ENCODE measurements at places on chromosomes 4 and X. TPM values are rescaled to one million over a fixed set of nuclear protein-coding genes. Genes with fewer than 3 reads are reported as not detected.

GRCh38 chr4:44194365-44194764, 254.2 kb downstream of the KCTD8 start:
- no peak for DNase-seq

- no peak for DNase-seq
Measured at GRCh38 chr4:7183161-7183560, 9.2 kb upstream of the SORCS2 start.

DNA sequence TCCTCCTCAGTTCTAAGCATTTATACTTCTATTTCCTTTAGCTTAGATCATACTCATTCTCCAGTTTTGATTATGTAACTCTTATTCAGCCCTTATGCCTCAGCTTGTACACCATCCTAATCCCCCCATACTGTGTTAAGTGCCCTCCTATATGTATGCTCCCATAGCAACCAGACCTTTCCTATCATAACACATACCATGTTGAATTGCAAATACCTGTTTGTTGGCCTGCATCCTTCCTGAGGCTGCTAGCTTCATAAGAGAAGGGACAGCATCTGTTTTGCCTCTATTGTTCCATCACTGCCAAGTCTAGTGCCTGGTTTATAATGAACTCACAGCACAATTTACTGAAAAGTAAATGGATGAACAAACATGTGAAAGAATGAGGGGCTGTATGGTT, 443.7 kb downstream of the CENPC start:
- DNase-seq: no peak

The DCAF12L1 gene
- not detected for polyA plus RNA-seq

The ADGRL3 gene
- polyA plus RNA-seq: not detected

The BMPR1B gene
- 0.14 TPM for polyA plus RNA-seq

The SPATA18 gene
- not detected for polyA plus RNA-seq

The IQCM gene
- not detected for polyA plus RNA-seq

DNA sequence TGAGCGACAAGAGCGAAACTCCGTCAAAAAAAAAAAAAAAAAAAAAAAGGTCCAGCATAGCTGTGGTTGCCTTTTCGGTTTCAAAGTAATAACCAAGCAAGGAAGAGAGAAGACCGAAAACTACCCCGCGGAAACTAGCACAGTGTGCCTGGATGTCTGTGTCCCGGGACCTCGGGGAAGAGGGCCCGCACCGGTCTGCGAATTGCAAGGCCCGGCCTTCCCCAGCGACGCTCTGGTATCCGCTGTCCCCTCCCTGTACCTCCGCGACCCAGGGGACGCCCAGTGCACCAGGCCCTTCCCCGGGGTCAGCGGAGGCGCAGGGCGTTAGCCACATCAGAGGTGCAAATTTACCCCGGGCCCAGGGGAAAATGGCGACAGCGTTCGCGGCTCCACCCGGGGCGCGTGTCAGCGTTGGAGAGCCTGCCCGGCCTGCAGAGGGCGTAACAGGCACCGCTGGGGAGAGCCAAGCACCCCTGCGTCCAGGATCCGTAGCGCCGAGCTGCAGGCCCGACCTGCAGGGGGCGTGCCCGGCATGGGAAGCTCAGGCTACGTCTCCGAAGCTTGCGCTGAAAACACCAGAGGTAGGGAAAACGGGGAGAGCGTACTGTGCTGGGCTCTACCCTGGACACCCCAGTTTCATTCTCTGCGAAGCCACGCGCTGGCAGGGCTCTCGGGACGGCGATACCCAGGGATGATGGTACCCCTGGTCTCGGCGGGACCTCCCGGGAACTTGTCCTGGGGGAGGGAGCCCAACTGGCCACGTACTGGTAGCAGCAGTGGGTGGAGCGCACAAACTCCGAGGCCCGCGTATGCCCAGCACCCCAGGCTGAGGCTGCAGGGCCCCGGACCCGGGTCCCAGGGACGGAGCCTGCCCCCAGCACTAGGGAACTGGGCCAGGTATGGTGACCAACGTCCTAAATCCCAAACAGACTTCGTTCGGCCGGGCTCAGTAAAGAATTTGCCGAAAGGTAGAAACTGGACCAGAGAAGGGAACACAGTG, 16.2 kb downstream of the NKX6-1 start:
- DNase-seq: no peak

DNA sequence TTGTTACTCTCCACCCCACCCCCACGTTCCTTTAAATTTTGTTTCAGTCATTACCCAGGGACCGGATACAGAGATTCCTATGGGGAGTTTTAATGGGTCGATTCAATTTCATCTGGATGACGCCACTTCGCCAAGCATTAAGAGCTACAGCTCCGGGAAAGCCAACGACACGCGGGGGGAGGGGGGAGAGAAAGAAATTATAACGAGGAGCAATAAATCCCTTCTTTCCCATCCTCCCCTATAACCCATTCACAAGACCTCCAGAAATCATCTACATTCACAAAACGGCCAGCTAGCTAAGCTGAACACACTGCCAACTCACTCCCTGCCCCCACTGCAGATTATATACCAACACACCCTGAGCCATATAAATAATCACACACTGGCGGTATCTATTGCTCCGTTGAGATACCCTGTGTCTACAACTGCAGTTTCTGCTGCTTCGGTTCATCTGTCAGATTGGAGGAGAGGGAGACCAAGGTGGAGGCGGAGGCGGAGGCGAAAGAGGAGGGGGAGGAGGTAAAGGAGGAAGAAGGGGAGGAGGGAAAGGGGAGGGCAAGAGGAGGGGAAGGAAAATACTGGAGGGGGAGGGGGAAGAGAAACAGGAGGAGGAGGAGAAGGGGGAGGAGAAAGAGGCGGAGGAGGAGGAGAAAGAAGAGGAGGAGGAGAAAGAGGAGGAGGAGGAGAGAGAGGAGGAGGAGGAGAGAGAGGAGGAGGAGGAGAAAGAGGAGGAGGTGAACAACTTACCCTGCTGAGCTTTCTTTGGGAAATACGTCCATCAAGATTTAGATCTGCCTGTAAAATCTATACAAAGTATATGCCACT, 113.9 kb upstream of the VAMP7 start:
- DNase-seq: no peak

The CCSER1 gene
- 0.12 TPM for polyA plus RNA-seq

- DNase-seq: no peak
Measured at GRCh38 chr4:69377562-69377961, 97.3 kb downstream of the UGT2B28 start.

GRCh38 chr4:109662771-109663170, 40.5 kb downstream of the CASP6 start:
- no peak for DNase-seq

DNA sequence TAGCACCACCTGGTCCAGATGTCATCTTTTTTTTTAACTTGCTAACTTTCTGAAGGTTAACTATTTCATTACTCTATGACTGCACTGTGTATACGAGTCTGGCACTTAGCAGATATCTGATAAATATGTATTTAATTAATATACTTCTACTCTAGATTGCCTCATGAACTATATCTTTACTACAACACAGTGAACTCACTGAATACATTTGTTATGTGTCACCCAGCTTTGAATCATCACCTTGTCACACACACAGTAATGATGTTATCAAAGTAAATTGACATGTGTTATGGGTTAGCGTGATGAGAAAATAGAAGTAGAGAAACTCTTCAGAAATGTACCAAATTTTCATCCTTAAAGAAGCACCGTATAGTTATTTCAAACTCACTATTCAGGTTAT, 419.3 kb upstream of the ADGRL3 start:
- no peak for DNase-seq

- no peak for DNase-seq
Measured at GRCh38 chrX:69179380-69179911, 14.2 kb upstream of the PJA1 start.

DNA sequence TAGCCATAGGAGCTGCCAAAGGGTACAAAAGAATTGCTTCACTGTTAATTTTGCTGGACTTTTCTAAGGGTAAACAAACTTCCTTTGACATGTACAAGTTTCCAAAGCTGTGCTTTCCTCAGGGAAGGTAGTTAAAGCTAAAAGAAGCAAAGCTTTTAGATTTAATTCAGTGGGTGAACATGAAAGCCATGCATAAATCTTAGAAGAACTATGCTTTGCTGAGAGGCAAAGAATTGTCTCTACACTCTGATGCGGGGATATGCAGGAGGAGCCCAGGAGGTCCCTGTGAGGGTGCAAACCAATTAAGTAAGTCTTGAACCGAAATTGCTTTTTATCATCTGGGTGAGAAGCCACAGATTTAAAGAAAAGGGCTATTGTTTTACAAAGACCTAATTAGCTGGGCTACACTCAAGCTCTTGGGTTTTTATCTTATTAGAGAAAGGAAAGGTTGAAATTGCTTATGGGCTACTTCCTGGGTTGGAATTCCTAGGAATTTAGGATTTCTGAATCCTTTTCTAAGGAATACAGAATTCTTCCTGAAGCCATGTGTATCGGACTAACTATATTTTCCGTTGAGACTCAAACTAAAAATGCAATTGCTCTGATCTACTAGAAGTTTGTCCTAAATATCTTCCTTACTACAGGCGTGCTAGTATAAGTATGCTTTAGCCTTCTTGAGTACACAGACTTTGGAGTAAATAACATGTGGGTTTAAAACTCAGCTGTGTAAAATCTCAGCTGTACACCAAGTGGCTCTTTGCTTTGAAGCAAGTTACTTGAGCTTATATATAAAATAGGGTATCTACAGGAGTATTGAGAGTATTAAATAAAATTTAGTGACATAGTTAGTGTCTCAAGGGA, 188.4 kb upstream of the ANK2 start:
- no peak for DNase-seq

- DNase-seq: no peak
Measured at GRCh38 chr4:83561381-83561780, 25.5 kb downstream of the GPAT3 start.

DNA sequence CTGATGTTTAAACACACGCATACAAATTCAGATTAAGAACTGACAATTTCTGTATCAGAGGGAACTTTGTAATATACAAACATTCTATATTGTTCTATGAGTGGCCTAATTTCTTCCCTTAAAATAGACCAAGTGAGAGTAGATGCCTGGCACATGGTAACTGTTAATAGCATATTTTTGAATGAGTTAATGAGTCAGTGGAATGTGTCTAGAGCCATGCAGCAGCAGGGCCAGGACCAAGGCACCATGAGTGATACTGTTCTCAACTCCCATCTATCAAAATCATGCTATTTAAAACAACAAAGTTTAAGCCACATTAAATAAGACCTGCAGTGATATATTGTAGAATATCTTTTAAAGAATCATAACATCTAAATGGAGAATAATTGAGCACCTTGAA, 98.3 kb downstream of the ARHGAP24 start:
- DNase-seq: no peak

GRCh38 chrX:103792916-103793544, 16.4 kb downstream of the PLP1 start:
- DNase-seq: no peak

DNA sequence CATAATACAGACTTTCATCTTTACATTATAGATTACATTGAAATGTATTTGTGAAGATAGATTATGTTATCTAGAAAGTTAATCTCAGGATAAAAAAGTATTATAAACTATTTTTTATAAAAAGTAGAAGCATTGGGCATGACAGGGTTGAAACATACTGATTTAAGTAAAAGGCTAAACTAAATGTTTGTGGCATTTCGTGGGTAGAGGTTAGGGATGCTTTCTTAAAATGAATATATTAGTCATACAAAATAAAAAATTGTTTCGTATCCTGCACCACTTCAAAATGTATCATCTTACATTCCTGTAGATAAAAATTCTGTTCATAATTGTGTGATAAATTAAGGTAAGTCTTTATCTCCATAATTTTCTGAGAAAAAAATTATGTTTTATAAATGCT, 603.6 kb downstream of the SPRY1 start:
- DNase-seq: no peak

- no peak for DNase-seq
Measured at GRCh38 chr4:27217261-27217769, 356.7 kb downstream of the STIM2 start.

The PAK3 gene
- 0.18 TPM for polyA plus RNA-seq

DNA sequence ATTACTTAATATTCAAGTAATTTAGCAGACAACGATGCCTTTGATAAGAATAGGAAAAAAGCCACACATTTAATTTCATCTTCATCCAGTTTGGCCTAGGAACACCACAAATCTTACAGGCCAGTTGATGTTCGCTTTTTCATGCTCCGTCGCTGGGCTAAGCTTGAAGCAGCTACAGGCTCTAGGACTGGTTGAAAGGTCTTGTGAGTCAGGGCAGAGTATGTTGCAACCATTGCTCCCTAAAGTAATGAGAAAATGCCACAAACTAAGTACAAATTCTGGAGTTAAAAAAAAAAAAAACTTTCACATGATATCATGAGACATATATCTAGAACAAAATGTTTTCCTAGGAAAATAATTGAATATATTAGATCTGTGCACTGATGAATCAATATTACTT, 123.8 kb downstream of the RPS6KA6 start:
- DNase-seq: no peak

The ADAM29 gene
- polyA plus RNA-seq: 0.53 TPM

DNA sequence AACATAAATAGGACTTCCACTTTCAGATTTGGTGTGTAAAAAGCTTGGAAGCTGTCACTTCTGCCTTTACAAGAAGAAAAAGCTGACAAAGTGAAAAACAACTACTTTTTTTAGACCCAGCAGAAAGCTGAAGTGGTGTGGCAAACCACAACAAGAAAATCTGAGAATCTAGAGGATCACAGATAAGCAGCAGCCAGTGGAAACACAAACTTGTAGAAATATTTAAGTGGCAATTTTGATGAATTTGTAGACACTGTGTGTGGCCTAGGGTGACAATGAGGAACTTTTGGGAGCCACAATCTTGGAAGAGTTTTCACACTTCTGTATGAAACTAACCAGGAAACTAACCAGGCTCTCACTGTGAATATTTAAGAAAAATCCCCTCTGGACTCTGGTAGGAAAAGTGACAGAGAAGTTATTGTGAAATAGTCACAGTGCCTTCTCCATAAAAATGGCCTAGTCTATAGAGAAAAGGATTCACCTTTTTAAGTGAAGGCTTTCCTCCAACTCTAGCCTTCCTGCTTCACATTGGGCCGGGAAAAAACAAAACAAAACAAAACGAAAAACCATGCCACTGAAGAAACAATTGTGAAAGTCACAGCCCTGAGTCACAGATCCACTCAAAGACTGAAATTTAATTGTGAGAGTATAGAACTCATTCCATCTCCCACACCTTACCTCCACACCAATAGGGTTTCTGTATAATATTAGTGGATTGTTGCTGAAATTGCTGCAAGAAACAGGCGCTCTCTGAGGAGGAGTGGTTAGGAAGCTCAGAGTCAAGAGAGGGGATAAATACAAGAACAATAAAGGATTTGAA, 26.7 kb upstream of the GUCY1A1 start:
- DNase-seq: no peak

- no peak for DNase-seq
Measured at GRCh38 chr4:82799006-82799881, 648 bp upstream of the SCD5 start.

- no peak for DNase-seq
Measured at GRCh38 chrX:23633834-23634580, 33.3 kb upstream of the PRDX4 start.

- DNase-seq: no peak
Measured at GRCh38 chr4:146049802-146050201, 111.2 kb upstream of the ZNF827 start.

The MAGEA12 gene
- not detected for polyA plus RNA-seq

DNA sequence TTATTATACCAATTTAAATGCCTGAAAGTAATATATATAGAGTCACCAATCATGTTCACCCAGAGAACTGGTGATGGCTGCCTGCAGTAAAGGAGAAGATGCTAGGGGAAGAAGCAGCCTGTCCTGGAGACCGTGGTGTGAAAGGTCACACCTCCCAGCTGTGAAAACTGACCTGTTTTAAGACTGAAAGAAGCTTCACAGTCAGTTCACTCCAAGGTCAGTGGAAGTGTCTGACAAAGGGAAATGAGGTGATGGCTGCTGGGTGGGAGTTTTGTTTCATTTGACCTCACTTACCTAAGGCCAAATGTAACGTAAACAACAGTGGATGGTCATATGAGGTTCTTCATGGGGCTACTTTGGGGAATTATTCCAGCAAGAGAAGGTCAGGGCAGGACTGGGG, 352.1 kb upstream of the GATB start:
- no peak for DNase-seq
